ENCODE measurements at places on chromosomes 6 and 20.

GRCh38 chr6:37171201-37171969 lies 1.4 kb downstream of the PIM1 start:
- no peak for DNase-seq

- DNase-seq, result no peak
Measured at GRCh38 chr6:15287670-15288375, 42.0 kb downstream of the JARID2 start.

DNA sequence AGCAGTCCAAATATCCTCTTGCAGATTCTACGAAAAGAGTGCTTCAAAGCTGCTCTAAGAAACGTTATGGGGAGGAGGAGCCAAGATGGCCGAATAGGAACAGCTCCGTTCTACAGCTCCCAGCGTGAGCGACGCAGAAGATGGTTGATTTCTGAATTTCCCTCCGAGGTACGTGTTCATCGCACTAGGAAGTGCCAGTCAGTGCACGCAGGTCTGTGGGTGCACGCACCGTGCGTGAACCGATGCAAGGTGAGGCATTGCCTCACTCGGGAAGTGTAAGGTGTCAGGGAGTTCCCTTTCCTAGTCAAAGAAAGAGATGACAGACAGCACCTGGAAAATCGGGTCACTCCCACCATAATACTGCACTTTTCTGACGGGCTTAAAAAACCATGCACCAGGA lies 272.1 kb upstream of the DEFB115 start:
- DNase-seq, result no peak

DNA sequence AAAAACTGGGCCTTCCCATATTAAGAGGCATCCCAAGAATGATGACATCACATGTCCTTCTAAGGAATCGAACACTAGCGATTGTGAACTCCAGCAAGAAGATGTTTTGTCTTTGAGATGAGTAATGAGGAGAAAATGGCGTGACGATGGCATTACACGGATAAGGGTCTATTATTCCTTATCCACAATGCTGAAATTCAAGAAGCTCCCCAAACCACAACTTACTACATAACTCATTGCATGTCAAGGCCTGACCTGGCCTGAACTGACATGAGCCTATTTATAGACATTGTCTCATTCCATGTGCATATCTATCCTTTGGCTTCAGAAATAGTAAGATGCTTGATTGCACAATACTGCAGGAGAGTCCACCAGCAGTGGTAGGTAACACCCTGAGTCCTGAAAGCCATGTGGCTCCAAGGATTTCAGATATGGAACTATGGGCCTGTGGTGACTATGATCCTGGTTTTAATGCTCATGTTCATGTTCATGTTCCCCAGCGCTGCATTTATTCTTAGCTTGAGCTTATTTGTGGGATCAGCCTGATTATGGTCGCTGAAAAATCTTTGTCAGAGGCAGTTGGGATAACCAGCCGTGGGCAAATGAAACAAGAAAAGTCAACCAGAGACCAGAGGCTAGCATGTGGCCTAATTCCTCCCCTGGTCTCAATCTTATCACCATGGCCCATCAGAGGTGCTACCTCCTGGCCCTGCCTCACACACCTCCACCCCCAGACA lies 183.2 kb upstream of the JARID2 start:
- DNase-seq, result no peak

- no peak for DNase-seq
Measured at GRCh38 chr6:138988469-138988834, 399 bp upstream of the REPS1 start.

DNA sequence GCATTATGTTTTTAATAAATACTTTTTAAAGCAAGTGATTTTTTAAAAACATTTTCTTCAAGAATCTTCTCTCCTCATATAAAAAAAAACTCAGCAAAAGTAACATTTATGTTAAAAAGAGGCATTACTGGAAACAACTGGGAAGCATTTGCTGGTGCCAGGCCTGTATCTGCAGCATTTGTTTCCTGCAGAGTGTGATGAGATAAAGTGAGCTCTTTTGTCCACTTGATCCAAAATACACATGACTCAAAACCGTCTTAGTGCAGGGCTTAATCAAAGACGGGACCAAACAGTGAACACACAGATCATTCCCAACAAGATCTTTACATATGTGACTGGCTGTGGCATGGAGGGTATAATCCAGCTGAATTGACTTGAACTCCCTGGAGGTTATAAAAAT lies 28.3 kb upstream of the RIPPLY2 start:
- DNase-seq, result no peak

GRCh38 chr6:146851837-146852236 lies 253.1 kb downstream of the ADGB start:
- no peak for DNase-seq

DNA sequence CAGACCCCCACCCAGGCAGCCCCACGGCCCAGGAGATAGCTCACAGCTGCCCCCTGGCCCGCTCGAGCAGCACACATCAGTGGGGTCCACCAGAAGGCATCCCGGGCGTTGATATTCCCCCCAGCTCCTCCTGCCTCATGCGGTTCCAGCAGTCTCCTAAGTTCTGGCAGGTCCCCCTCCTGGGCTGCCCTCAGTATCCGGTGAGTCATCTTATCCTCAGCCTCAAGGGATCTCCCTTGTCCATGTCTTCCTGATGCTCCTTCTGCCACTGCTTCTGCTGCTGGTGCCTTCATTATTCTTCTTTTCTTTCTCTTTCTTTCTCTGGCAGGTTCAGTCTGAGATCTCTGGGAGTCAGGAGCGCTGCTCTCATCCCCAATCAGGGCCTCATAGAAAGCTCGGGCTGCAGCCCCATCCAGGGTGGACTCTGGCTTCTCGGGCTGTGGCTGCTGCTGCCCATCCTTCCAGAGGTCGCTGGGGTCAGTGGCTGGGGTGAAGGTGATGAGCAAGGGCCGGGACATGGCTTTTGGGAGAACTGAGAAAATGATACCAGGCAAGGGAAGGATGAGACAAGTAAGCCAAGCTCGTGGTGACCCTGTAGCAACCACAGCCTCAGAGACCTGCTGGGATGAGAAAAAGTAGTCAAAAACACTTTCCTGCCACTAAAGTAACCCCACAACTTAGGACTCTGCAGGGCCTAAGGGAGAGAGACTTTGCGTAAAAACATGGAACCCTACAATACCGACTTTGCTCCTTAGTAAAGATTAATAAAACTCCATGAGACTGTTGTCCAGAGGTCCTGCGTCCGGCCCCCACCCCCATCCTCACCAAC lies 622 bp downstream of the GPANK1 start:
- DNase-seq, result no peak

GRCh38 chr20:54113566-54113965 lies 43.2 kb upstream of the BCAS1 start:
- DNase-seq, result no peak

DNA sequence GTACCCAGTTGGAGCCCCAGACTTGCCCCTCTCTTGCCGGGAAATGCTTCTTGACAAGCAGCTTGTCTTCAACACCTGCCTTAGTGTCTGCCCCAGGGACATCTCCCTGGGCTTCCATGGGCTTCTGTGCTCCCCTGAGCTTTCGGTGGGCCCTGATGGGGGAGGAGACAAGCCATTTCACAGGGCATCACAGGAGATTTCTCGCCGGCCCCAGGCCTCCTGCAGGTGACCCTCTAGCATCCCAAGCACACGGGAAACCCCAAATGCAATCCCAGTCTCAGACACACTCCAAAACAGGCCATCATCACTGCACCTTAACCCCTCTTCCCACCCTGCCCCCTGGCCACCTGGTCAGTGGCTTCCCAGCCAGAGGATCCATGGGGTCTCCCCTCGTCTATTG lies 74.5 kb downstream of the JPH2 start:
- DNase-seq, result no peak

DNA sequence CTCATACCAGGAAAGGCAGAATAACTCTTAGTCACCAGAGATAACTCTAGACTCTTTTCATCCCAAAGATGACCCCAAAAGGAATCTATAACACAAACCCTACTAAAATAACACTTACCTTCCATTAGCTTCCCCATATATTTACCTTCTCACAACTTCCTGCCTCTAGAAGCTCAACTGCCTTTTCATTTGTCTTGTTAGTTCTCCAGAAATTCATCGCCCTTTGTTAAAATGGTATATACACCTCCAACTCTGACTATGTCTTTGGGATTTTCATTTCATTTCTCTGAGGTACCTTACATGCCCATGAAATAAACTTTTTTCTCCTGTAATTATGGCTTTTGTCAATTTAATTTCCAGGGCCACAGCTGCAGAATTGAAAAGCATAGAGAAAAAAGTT lies 33.5 kb downstream of the GCM1 start:
- no peak for DNase-seq

DNA sequence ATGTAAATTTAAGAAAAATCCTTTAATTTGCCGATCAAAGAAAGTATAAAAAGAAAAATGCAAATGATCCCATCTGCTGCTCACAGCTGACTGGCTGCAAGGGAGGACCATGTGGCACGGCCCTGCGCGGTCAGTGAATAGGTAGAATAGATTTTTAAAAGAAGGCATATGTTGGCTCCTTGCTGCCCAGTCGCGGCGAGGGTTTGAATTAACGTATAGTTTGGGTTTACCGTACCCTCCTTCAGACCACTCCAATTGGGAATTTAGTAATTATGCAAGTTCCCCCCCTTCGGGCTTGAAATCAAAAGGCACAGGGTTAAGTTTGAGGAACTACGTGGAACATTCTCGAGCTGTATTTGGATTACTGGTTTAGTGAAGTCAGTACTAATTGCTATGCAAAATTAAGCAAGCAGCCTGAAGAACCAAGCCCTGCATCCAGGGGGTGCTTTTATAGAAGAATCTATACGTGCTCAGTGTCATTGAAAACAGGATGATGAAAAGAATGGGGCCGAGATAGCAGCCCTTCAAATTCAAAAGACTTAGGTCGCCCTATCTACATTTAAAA lies 1.1 kb upstream of the BEND3 start:
- DNase-seq, result peak; percentile 84

DNA sequence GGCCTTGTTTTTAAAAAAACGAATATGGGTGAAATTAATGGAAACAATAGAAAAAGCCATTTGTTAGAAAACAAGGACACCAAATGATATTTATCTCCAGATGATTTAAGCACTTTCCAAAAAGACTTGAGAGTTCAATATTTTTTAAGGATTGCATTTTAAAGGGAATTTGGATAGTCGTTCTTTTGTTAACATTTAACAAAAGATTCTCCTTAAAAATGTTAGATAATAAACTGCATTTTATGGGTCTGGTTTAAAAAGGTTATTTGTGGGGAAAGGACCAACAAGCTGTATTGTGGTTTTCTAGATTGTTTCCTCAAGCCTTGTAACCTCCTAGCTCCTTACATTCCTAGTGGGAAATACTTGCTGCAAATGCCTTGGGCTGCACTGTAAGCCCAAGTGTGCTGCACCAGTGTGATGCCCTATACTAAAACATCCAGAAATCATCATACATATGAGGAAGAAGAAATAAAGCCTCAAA lies 1.5 kb upstream of the PHIP start:
- peak; percentile 27 for DNase-seq

- no peak for DNase-seq
Measured at GRCh38 chr6:120588424-120588823, 745.9 kb downstream of the TBC1D32 start.

DNA sequence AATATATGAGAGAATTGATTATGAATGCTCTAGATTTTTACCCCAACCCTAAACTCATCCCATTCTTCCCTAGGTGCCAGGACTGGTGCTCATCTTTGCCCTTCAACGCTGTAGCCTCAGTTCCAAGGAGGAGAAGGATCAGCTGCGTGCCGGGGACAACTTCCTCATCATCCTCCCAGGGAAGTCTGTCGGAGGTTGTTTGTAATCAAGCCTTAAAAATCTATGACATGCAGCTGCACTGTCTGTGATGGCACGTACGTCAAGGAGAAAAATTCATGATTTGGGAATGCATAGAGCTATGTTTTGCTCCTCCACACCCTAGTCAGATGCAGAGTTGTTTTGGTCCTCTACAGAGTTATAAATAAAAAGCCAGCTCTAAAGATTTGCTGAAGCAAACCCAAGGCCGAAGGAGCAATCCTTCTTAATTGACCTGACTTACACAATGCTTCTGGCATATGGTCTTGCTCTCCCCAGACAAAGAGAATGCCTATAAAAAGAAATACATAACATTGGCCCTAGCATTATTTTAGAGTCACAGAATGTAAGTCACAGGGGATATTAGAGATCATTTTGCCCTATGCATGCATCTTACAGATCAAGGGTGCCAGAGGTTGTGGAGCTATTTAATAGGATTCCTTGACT lies 244.2 kb downstream of the HIVEP2 start:
- DNase-seq, result no peak

- no peak for DNase-seq
Measured at GRCh38 chr20:38226553-38226952, 34.0 kb downstream of the KIAA1755 start.

- no peak for DNase-seq
Measured at GRCh38 chr6:150719831-150720230, 120.1 kb downstream of the PLEKHG1 start.

GRCh38 chr6:33979750-33980149 lies 166.1 kb downstream of the GRM4 start:
- no peak for DNase-seq

DNA sequence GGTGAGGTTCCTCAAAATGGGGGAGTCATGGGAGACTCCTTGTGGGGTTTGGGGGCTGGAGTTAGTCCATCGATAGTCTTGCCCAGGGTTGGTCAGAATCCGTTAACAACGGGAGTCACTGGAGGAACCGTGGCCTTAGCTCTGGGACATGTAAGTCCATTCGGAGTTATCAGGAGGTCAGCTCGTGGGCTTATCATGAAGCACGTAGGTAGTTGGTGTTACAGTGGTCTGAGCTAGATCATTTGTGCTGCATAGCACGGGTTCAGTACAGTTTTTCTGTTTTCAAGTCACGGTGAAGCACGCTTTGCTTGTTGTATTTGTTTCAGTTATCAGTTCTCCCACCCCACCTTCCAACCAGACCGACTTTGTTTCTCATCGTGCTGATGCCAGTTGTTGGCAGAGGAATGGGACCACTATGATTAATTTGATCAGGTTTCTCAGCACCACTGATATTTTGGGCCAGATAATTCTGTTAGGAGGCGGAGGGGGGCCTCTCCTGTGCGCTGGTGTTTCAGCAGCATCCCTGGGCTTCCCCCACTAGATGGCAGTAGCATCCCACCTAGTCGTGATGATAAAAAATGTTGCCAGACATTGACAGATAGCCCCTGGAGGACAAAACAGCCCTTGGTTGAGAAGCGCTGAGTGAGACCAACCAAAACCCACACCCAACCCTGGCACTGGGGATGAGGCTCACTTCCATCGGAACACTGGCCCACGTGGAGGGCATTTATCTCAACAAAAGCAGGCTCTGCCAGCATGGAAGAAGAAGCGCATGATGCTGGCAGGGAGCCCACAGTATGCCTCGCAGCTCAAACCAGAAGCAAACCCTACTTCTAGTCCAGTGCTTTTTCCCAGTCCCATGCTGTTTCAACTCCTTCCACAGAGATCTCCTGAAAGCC lies 2.2 kb upstream of the APMAP start:
- DNase-seq, result peak; percentile 89

DNA sequence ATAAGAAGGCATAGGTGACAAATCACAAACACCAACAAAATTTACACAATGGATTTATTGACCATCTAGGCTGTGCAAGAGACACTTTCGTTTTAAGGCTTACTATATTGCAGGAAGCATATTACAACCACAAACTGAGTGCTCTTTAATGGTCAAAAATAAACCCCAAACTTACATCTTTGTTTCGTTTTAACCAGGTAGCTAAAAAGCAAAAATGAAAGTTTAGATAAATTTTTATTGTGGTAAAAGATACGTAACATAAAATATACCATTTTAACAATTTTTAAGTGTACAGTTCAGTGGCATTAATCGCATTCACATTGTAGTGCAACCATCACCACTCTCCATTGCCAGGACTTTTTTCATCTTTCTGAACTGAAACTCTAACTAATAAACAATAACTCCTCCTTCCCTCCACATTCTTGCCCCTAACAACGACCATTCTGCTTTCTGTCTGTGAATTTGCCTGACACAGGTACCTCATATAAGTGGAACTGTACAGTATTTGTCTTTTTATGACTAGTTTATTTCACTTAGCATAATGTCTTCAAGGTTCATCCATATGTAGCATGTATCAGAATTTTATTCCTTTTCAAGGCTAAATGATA lies 32.3 kb upstream of the DUSP22 start:
- DNase-seq, result no peak
